Ecto neural progenitor cell (in vitro differentiated cells): ENCODE measurements at places on chromosomes 4 and X.

DNA sequence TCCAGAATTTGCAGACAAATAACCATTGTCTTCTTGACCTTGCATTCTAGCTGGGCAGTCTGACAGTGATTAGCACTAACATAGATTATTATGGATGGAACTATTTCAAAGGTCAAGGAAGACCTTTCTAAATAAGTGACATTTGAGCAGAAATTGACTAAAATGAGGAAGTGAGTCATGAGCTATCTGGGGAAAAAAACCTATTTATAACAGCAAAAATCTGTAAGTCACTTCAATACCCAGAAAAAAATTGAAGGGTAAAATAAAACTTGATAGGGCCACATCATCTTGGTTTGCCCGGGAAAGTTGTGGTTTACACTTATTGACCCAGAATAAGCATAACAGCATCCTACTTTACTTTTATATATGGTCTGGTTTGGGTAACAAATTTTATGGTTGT, 414.6 kb upstream of the HS3ST1 start:
- no peak for DNase-seq

DNA sequence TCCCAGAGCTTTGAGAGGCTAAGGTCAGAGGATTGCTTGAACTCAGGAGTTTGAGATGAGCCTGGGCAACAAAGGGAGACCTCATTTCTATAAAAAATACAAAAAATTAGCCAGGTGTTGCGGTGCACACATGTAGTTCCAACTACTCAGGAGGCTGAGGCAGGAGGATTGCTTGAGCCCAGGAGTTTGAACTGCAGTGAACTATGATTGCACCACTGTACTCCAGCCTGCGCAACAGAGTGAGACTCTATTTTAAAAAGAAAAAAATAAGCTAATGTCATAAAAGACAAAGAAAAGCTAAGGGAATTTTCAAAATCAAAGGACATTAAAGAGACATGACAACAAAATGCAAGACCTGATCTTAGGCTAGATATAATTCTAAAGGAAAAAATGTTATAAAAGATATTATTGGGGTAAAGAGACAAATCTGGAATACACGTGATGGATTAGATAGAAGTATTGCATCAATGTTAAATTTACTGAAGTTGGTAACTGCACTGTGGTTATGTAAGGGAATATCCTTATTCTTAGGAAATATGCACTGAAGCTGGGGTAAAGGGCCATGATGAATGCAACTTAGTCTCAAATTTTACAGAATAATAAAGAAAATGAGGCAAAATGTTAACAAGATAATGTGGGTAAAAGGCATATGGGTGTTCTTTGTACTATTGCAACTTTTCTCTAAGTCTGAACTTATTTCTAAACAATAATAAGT, 75.2 kb downstream of the SPRY1 start:
- DNase-seq = no peak

DNA sequence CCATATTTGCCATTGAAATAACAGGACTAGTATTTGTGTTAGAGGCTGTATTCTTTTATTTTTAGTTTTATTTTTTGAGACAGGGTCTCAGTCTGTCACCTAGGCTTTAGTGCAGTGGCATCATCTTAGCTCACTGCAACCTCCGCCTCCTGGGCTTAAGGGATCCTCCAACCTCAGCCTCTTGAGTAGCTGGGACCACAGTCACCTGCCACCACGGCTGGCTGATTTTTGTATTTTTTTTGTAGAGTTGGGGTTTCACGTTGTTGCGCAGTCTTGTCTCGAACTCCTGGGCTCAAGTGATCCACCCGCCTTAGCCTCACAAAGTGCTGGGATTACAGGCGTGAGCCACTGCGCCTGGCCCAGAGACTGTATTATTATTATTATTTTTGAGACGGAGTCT, 15.3 kb downstream of the TMEM131L start:
- DNase-seq = no peak

DNA sequence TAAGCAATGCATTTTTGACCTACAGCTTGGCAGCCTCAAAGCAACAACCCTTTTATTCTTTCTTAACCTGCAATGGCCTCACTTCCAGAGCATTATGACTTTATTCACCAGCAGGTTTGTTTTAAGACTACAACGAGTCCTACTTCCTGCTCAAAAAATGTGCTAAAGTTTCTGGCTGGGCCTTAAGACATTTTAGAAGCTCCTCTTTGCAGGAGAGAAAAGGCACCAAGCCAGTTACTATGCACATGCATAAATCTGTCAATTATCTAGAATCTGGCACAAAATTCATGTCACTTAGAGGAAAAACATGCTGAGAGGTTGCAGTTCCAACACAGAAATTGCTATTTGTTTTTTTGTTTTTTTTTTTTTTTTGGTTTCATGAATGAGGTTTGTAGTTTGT, 223.0 kb upstream of the EPHA5 start:
- no peak for DNase-seq

GRCh38 chr4:170769862-170770261, 680.1 kb upstream of the AADAT start:
- DNase-seq = no peak

DNA sequence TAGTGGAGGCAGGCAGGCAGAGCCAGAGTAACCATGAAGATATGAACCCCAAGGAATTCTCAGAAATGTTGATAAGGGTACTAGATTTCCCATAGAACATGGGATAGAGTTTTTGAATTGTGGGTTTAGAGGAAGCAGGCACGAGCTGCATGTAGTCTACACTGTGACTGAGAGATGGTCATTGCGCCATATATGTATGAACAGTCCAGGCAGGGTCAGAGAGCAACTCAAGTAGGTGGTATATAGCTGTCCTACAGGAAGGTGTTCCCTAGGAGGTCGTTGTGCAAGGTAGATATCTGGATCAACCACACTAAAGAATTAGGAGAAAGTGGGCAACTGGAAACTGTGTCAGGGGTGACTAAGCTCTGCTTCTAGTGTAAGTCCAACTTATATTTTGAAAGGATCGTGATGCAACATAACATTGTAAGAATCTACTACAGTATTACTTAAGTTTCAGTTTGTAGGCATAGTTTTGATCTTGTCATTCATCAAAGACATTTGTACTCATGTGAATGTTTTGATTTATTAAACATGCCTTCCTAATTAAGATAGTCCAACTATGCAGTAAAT, 94.6 kb downstream of the HPGD start:
- no peak for DNase-seq

DNA sequence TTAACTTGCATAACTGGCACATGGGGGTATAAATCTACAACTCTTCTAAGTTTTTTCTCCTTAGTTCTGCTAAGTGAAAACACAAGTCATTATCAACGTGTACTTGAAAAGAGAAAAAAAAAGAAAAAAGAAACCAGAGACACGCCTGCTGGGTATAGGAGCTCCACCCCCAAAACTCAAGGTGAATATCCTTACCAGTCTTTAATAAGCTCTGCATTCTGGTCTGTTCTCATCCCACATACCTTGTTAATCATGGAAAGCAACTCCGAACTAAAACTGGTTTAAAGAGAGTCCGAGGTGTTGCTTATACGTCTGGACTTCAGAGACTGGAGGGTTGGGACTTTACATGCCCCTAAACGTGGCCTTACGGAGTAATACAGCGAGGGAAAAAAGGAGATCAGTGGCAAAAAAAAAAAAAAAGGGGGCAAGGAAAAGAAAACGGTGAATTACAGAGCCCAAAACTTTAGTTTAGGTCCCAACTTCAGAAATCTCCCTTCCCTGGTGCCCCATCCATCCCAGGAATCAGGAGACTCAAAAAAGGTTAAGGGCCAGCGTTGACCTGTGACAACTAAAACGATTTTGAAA, 1.0 kb downstream of the PGRMC2 start:
- DNase-seq = no peak

GRCh38 chr4:177232473-177232872, 77.2 kb upstream of the NEIL3 start:
- no peak for DNase-seq
